Activated CD4-positive, alpha-beta T cell treated with anti-CD3 and anti-CD28 coated beads, Interleukin-2, amount 50 U/mL, for 16 hours (primary cell): ENCODE measurements at places on chromosomes 3 and 15.

DNA sequence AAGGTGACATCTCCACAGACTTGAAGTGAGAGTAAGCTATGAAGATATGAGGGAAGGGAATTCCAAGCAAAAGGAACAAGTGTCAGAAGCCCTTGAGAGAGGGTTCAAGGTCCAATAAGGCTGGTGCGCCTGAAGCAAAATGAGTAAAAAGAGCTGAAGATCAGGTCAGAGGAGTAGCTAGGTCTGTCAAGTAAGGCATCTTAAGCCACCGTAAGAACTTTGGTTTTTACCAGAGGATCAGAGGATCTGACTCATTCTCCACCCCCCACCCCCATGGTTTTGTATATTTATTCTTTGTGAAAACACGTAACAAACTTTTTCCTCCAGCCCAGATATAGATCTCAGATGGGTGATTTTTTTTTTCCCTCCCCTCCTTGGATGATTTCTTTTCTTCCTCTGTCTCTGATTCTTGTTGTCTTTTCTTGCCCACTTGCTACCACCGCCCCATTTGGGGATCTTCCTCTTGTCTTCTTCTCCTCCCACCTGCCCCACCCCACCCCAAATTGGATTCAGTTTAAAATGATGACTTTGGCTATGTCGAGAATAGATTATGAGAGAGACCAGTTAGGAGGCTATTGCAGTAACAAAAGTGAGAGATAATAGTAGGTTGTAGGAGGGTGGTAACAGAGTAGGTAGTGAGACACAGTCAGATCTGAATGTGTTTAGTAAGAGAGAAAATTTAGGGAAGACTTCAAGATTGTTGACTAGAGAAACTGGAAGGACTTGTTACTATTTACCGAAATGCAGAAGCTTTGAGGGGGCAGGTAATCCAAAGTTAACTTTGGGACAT, 6.1 kb downstream of the TRMT10C start:
- peak; percentile 33 for DNase-seq

DNA sequence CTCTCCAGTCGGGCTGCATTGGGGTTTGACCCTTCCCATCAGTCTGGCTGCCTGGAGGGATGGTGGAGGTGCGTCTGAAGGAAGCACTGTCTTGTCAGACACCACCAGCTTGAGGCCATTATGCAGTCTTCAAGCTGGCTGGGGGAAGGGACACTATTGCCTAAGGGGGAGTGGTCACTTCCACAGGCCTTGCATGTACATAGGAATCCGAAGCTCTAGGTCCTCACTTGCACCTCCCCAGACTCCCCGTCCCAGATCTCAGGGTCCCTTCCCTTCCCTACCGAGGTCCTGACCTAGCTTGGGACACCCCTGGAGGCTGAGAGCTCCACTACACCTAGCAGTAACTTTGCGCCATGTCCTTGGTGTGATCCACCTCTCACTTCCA, 48.6 kb upstream of the KLF13 start:
- no peak for DNase-seq

DNA sequence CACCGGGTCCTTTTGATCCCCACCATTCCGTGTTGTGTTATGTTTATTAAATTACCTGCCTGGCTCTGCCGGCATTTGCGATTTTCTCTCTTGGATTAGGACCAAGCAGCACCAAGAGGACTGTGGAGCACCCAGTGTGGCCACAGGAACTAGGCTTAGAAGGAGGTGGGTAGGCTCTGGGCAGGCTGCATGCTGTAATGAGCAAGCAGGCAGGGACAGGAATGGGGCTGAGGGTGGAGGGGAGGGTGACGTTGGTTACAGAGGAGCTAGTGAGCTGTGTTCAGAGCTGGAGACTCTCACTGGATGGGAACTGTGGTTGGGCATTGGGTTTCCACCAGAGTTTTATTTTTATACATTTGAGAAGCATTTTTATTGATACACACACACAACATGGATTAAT, 7.9 kb upstream of the SCN5A start:
- no peak for DNase-seq

DNA sequence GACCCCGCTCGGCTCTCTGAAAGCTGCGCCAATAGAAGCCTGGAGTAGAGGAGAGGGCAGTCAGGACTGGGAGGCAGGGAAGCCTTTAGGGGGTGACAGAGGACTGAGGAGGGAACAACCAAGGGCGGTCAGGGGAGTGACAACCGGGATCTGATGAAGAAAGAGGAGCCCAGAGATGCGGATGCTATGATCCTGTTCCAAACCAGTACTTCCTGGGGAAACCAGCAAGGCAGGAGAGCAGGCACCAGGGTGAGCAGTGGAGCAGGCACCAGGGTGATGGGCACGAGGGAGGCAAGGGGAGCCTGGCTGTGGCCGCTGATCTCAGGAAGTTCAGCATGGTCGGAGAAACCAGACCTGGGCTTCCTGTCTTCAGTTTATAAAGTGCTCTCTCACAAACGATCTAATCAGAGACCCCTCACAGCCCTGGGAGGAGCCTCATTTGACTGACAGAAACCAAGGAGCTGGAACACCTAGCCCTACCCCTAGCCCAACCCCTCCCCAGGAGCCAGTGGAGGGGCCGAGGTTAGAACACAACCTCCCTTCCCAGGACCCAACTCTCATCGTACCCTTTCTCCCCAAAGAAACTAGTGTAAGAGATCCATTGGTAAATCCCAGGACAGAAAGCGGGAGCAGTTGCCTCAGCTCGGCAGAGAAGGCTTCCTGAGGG, 34.9 kb downstream of the CCDC33 start:
- no peak for DNase-seq

DNA sequence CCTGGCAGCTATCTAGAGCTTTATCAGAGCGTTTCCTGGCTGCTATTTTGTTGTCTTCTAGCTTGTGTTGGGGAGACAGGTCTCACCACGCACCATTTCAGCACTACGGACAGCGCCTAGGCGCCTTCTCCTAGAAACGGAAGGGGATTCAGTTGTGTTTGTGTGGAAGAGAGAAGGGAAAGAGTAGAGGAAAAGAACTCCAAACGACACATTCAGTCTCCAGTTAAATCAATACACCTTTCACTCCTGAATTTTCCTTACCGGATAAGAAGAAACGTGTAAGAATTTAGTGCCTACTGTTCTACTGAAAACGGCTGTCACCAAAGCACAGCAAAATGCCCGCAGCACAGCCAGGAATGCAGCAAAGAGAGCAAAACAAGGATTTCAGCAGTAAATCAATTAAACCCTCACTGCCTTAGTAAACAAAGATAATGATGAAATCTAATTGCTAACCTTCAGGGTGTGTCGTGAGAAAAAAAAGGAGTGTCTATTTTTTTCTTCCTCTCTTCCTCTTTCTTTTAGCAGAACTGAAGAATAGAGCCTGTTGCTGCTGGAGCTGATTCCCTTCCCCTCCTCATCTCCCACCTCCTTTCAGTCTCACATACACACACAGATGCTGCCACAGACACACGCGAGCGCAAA, 412 bp upstream of the CTXN2 start:
- peak; percentile 32 for DNase-seq

GRCh38 chr3:47019201-47019600, 39.7 kb downstream of the NBEAL2 start:
- DNase-seq, result peak; percentile 89

DNA sequence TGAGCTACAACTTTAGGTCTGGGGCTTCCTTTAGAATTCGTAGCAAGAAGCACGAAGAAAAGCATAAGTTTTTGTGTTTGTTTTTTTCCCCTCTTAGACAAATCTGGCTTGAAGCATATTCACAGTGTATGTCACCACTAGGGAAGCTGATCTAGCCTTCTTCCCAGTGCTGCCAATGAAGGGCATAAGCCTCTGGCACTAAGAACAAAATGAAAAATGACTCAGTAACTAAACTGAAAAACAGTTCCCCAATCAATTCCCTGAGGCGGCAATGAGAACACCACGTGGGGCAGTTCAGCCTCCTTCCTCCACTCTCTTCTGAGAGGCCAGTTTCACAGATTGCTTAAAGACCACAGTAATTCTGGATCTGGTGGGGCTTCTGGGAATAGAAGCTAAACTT, 338.1 kb downstream of the GAP43 start:
- no peak for DNase-seq

GRCh38 chr15:39591896-39592315, 11.0 kb downstream of the THBS1 start:
- DNase-seq, result no peak

DNA sequence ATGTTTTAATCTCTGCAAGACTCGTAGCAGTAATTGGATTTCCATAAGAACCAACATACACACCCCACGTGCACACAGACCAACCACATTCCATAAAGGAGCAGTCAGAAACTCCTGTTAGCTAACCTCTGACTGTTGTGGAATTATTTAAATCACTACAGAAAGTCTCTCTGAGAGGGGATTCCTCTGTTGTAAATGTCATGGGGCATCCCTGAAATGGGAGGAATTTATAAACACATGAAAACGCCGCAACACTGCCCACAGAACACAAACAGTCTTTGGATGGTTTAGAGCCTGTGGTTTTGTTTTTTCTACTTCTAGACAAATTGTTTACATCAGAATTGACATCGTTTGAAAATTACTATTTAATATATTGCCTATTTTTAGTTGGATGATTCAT, 740.1 kb upstream of the GRM7 start:
- no peak for DNase-seq

DNA sequence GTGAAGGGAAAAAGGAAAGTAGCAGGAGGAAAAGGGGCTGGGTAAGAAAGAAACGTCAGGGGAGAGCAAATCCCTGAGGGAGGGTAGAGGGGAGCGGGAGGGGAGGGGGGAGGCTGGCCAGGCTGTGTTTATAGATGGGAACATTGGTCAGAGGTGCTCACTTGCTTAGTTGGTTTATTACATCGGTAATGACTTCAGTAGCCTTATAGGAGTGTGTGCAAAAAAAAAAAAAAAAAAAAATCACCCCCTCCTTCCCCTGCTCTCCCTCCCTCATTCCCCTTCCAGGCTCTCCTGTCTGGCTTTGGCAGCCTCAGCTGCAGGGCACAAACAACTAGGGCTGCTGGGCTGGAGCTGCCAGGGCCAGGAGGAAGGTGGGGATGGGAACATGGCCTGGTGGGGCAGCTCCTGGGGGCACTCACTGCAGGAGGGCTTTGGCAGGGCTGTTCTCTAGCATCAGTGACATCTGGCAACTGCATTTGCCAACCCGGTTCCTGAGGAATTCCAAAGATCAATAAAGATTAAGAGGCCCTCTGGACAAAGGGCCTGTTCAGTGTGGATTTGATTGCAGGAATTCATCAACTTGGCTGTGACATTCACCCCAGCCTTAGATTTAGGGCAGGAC, 334.5 kb upstream of the FRG2C start:
- DNase-seq, result no peak

DNA sequence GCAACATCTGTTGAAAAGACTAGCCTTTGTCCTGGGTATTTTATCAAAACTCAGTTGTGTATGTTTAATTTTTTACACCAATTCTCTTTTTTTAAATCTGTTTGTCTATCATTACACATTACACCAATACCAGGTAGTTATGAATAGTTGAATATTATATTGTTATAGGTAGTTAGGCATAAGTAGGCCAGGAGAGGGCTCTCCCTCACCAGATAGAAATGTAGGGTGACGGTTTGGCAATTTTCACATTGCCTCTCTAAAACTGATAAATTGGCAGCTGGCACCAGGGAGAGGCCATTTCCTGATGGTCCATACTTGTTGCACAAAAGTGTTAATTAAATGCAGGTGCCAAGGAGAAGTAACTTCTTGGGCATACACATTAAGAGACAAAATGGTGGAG, 483.1 kb upstream of the EPHA6 start:
- no peak for DNase-seq

GRCh38 chr3:140206196-140207040, 271.4 kb downstream of the CLSTN2 start:
- DNase-seq, result no peak

- DNase-seq, result no peak
These were observed 8.7 kb downstream of the IMPG2 start for GRCh38 chr3:101311676-101312075.

- DNase-seq, result no peak
These were observed 38.2 kb upstream of the MYZAP start for GRCh38 chr15:57553526-57553925.

- DNase-seq, result no peak
These were observed at the start of gene MASP1 for GRCh38 chr3:187291512-187292132. Gene MASP1 (minus strand): TSS chr3:187291737. CDS start chr3:187291632, 105 bp downstream.

- DNase-seq, result no peak
These were observed 550.7 kb upstream of the ALCAM start for GRCh38 chr3:104816008-104816407.

- no peak for DNase-seq
These were observed 133.0 kb upstream of the SOX2 start for GRCh38 chr3:181578743-181579142.

DNA sequence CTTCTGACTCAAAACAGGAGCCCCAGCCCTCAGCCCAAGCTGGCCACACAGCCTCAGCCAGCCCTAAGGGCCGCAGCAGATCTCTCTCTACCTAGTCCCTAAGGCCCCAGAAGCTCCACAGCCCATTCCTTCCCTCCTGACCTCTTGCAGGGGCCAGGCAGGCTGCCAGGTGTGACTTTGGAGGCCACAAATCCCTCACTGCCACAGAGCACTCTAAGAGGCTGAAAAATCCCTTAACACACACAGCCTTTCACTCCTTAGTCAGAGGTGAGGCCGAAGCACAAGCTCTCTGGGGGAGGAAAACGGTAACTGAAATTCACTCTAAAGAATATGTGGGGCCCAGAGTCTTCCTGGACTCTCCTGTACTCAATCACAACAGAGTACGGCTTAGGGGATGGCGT, 23.3 kb downstream of the LRRC2 start:
- no peak for DNase-seq

GRCh38 chr3:17238023-17238422, 353.3 kb downstream of the PLCL2 start:
- DNase-seq, result no peak

GRCh38 chr3:6281662-6282061, 579.3 kb upstream of the GRM7 start:
- no peak for DNase-seq

DNA sequence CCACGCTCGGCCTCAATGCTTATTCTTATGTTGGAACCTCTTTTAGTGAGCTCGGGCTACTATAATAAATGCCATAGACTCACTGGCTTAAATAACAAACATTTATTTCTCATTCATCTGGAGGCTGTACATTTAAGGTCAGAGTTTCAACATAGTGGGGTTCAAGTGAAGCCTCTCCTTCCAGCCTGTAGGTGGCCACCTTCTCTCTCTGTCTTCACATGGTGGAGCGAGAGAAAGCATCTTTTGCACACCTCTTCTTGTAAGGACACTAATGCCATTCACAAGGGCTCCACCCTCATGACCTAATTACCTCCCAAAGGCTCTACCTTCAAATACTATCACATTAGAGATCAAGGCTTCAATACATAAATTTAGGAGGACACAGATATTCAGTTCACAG, 520.3 kb upstream of the EPHA6 start:
- DNase-seq, result no peak

GRCh38 chr15:58494567-58494966, 62.8 kb downstream of the LIPC start:
- no peak for DNase-seq

GRCh38 chr15:87704276-87704675, 552.3 kb downstream of the NTRK3 start:
- no peak for DNase-seq

- no peak for DNase-seq
These were observed 53.4 kb downstream of the UBE2E1 start for GRCh38 chr3:23859012-23859743.

DNA sequence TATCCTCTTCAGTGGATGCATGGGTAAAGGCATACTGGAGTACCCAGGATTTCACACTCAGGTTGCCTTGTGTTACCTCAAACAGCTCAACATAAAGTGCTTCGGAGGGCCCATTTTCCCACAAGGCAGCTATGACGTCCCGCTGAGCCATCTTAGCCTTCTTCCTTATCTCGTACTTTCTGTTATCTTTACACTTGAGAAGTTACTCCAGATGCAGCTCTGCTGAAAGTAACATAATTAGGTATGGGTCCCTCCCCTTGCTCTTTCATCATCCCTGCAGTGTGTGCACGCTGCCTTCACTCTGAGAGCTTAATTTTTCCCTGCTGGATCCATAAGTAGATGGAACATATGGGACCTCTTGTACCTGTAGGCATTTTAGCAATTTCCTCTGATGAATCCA, 410.3 kb downstream of the AGBL1 start:
- no peak for DNase-seq
